ENCODE measurements at places on chromosomes 12 and 14. TPM values are rescaled to one million over a fixed set of nuclear protein-coding genes. Genes with fewer than 3 reads are reported as not detected.

The NDUFA12 gene
- 73.8 TPM for total RNA-seq

The MDM2 gene
- 84.9 TPM for total RNA-seq

The PLEKHG7 gene
- total RNA-seq, result not detected

The KCNC2 gene
- 11.6 TPM for total RNA-seq

The TPPP2 gene
- not detected for total RNA-seq

DNA sequence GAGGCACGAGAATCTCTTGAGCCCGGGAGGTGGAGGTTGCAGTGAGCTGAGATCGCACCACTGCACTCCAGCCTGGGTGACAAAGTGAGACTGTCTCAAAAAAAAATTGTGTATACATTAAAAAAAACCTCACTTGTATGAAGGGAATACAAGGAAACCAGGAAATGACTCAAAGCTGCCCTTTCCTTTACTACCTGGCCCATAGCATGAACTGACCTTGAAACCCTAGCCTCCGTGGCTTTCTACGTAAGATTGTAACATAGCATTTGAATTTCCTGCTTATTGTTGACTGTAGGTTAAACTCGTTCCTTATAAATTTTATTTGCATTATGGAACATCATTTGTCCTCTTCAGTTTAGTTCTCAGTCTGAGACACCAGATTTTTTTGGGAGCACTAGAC is 9.1 kb upstream of the DDX47 start:
- no peak for DNase-seq
- H3K4me3 ChIP-seq, result no peak overlapping the region
- peaks cover 3% of the 10 kb centered on the region for H3K27me3 ChIP-seq
- no peaks in the 10 kb centered on the region for H3K36me3 ChIP-seq

- no peak overlapping the region for H3K27ac ChIP-seq
- no peak for DNase-seq
- H3K36me3 ChIP-seq, result peaks cover 12% of the 10 kb centered on the region
- H3K27me3 ChIP-seq, result no peaks in the 10 kb centered on the region
- H3K4me1 ChIP-seq, result no peaks in the 10 kb centered on the region
These were observed 96.7 kb downstream of the CHST11 start for GRCh38 chr12:104553421-104553820.

GRCh38 chr14:87252103-87252502 is 740.9 kb downstream of the GALC start:
- no peaks in the 10 kb centered on the region for H3K27me3 ChIP-seq
- no peak for DNase-seq
- no peaks in the 10 kb centered on the region for H3K4me1 ChIP-seq
- H3K27ac ChIP-seq, result no peak overlapping the region
- no peaks in the 10 kb centered on the region for H3K36me3 ChIP-seq
- H3K4me3 ChIP-seq, result no peak overlapping the region

DNA sequence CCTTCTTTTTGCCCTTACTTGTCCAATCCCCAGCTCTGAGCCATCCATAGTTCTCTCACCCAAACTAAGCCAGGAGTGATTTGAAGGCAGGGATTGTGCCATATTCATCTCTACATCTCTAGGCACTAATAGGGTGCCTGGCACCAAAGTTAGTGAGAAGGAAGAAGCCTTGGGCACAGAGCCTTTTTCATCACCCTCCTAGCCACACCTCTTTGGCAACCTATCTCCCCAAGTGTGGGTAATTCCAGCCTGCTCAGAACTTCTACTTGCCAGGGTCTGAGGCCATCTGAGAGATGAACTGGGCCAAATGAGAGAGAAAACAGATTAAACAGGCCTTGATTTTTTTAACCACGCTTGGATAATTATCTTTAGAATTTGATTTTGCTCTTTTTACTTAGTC is 61.3 kb downstream of the PHLDA1 start:
- DNase-seq, result no peak
- H3K27ac ChIP-seq, result no peak overlapping the region
- no peaks in the 10 kb centered on the region for H3K36me3 ChIP-seq
- peaks cover 2% of the 10 kb centered on the region for H3K4me1 ChIP-seq
- H3K4me3 ChIP-seq, result no peak overlapping the region

GRCh38 chr12:92213166-92213565 is 67.5 kb upstream of the BTG1 start:
- no peak overlapping the region for H3K27ac ChIP-seq
- no peak overlapping the region for H3K4me3 ChIP-seq
- peaks cover 13% of the 10 kb centered on the region for H3K36me3 ChIP-seq
- no peak for DNase-seq
- no peaks in the 10 kb centered on the region for H3K4me1 ChIP-seq
- H3K27me3 ChIP-seq, result peaks cover 3% of the 10 kb centered on the region

GRCh38 chr12:125110641-125111360 is 45.6 kb downstream of the AACS start:
- no peak overlapping the region for H3K4me3 ChIP-seq
- DNase-seq, result no peak
- no peaks in the 10 kb centered on the region for H3K27me3 ChIP-seq
- no peak overlapping the region for H3K27ac ChIP-seq

DNA sequence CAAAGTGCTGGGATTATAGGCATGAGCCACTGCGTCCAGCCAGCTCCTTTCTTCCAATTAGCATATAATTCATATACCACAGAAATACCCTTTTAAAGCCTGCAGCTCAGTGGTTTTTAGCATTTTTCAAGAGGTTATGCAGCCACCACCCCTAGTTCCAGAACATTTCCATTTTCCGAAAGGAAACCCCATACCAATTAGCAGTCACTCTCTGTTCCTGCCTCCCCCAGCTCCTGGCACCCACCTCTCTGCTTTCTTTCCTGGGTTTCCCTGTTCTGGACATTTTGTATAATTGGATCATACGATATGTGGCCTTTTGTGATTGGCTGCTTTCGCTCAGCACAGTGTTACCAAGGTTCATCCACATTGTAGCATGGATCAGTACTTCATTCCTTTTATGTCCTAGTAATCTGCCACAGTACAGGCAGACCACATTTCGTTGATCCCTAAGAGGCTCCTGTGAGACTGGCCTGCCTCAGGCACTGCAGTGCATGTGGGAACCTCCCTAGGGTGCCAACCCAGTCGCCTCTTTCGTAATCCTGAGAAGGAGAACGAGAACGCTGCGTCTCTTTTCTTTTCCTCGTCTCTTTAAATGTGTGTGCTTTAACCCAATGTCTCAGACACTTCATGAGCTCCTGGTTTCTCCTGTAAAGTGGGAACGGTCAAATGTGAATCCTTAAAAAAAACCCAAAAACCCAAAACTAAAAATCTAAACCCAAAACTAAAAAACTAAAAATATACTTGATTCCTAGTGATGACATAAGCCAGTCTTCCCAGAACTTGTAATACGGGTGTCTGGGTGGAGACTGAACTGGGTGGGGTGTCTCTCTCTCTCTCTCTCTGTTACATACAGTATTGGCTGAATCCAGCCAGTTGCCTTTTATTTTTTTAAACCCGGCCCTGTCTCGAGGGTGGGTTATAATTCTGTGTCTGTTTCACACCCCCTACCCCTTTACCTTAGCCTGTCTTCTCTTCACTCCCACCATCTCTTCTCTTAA is 14.7 kb downstream of the AACS start:
- peak overlapping the region; percentile 0 for H3K27ac ChIP-seq
- peaks cover 1% of the 10 kb centered on the region for H3K27me3 ChIP-seq
- no peak overlapping the region for H3K4me3 ChIP-seq
- DNase-seq, result no peak

GRCh38 chr14:81123811-81124210 is 96.9 kb downstream of the GTF2A1 start:
- H3K27me3 ChIP-seq, result no peaks in the 10 kb centered on the region
- no peaks in the 10 kb centered on the region for H3K4me1 ChIP-seq
- no peak overlapping the region for H3K27ac ChIP-seq
- H3K4me3 ChIP-seq, result no peak overlapping the region
- no peak for DNase-seq

Measured in glutamatergic neuron (in vitro differentiated cells).